ENCODE measurements at places on chromosomes 4 and X. TPM values are rescaled to one million over a fixed set of nuclear protein-coding genes. Genes with fewer than 3 reads are reported as not detected.

GRCh38 chr4:175891851-175892250, 79.8 kb upstream of the GPM6A start:
- no peak for DNase-seq

DNA sequence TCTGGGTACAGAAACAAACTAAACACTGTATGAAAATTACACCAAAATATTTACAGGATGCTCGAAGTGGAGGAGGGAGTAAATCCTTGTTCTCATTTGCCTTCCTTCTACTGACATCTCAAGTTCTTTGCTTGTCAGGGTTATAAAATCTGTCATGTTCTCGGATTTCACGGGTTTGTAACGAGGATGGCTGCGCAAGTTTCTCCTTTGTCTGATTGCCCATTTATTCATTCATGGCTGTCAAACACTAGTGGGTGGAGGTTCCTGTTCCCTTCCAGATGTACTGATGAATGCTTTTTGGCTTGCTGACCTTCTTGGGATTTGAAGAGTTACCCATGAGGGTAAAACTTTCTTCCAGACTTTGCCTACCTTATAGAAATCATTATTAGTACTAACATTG, 206.9 kb downstream of the SPCS3 start:
- no peak for DNase-seq

Gene ASB5
- 47.0 TPM for polyA plus RNA-seq

- DNase-seq: no peak
Observed at GRCh38 chr4:77031544-77031943, 44.2 kb downstream of the CCNI start.

Gene CXCL11
- polyA plus RNA-seq: not detected

Gene CXorf49
- not detected for polyA plus RNA-seq

GRCh38 chr4:57865264-57865663, 755.1 kb upstream of the IGFBP7 start:
- no peak for DNase-seq

DNA sequence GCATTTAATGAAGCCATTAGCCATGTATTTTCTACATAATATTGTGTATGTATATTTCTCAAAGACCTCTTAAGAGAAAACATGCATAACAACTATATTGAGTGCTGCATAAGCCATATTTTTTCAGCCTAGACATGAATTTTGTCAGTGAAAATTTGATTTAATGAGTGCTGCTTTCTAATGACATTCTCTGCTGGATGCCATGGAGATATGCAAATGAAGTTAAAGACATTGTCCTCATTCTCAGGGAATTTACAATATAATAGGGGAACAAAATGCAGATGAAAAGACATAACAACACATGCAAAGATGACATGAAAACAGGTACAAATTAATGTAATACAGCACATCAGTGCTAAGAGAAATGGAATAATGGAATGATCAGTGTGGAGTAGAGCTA, 118.7 kb downstream of the ATOH1 start:
- DNase-seq: no peak

DNA sequence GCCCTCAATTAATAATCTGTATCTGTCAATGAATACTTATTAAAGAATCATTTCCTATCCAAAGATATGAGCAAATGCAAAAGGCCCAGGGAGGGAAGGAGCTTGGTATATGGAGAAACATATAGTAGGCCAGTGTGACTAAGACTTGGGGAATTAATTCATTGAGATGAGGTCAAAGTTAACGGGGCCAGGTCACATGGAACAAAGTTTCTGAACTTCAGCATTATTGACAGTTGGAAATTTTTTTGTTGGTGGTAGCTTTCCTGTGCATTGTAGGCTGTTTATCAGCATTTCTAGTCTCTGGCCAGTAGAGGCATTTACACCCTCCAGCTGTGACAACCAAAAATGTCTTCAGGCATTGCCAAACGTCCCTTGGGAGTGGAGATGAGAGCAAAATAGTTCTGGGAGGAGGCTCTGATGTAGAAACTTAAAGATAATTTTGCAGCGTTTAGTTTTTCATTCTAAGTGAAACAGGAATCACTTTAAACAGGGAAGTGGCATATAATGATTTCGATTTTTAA, 202.0 kb downstream of the SLC4A4 start:
- DNase-seq: no peak

DNA sequence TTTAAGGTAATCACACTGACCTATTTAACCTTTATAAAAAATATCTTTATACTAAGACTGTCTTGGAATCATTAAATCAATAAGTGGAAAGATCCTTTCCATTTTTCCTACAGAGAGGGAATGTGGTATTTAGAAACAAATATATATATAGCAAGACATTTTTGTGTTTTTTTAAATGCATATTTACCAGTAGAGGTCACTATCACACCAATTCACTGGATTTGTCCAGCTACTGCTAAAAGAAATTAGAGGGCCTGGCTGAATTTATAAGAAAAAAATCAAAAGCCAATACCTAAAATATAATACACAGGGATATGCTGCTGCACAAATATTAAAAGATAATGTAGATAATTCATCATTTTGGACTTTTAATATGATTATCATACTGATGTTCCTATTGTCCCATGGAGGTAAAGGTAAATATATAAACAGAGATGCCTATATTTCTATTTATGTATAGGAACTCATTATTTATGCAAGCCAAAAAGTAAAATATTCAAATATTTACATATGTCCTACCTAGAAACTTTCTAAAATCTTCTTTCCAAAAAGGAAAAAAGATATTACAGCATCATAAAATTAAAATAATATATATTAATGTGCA, 69.5 kb downstream of the PDE5A start:
- peak; percentile 22 for DNase-seq

Gene MMAA
- polyA plus RNA-seq: 7.9 TPM

GRCh38 chrX:103878466-103879122, 46.5 kb upstream of the RAB9B start:
- peak; percentile 13 for DNase-seq

DNA sequence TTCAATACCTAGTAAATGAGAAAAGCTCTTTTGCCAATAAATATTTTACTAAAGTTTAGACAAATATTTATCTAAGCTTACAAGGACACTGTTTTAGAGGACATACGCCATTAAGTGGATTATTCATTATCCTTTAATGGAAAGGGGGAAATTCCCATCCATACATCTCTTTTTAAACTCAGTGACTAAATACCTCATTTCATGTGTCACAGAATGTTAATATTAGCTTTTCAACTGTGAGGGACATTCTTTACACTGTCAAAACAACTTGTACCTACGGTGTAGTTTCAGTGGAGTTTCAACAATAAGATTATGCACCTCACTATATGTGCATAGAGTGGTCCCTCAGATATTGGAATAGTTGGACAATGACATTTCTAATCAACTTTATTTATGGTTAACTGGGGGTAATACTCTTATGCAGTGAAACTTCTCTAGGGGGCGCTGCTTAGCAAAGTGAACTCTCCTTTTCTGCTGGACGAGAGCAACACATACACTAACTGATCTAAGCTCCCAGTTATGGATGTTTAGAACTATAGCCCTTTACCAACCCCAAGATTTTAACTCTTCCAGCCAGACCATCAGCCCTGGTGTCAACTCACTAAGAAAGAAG, 9.7 kb downstream of the HS6ST2 start:
- no peak for DNase-seq

GRCh38 chrX:35819241-35819640, 21.1 kb downstream of the MAGEB16 start:
- no peak for DNase-seq

Gene DGKK
- not detected for polyA plus RNA-seq

DNA sequence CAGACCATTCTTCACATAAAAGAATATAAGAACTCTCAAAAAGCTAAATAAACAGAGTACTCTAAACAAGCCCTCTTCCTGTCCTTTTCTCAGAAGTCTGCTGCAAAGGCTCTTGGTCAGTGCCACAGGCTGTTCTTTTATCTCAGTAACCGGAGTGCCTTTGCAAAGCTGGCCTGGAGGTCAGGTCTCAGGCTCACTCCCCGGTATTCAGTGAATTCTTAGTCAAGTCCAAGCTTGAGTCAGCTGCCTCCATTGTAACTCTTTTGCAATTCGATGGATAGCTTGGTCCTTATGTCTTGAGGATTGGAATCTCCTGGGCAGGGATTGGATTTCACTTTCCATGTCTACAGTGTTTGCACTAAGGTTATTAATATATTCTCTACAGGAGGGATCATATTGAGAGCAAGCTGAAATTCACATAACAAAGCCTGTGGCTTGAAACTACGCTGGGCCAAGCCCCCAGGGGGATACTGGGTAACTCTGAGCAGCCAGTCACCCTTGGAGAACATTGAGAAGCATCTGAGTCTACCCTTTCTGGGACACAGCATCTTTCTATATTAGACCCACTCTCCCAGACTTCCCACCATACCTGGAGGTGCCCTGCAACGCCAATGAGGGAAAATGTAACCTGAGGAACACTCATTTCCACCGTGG, 10.0 kb upstream of the HS6ST2 start:
- no peak for DNase-seq

Gene TCEANC
- 1.1 TPM for polyA plus RNA-seq

GRCh38 chrX:13638826-13639225, 14.1 kb upstream of the TCEANC start:
- no peak for DNase-seq

GRCh38 chr4:81418572-81418971, 53.1 kb downstream of the RASGEF1B start:
- no peak for DNase-seq

DNA sequence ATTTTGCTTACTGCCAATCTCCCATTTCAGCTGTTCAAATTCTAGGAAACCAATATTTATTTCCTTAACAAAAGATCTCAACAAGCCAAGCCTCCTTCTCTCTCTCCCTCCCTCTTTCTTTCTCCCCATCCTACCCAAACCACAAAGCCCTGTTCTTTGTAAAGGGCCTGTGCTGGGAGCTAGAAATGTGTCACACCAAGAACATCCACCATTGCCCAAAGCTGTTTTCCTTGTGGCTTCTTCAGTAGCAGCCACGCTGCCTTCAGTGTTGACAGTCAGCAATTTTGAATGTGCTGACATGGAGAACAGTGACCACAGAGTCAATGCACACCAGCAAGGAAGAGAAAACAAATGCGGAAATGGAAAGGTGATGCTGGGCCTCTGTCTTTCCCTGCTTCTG, 203.0 kb downstream of the MAML3 start:
- no peak for DNase-seq

Gene SUPT20HL1
- not detected for polyA plus RNA-seq

- DNase-seq: no peak
Observed at GRCh38 chrX:40446921-40447320, 133.8 kb upstream of the ATP6AP2 start.

DNA sequence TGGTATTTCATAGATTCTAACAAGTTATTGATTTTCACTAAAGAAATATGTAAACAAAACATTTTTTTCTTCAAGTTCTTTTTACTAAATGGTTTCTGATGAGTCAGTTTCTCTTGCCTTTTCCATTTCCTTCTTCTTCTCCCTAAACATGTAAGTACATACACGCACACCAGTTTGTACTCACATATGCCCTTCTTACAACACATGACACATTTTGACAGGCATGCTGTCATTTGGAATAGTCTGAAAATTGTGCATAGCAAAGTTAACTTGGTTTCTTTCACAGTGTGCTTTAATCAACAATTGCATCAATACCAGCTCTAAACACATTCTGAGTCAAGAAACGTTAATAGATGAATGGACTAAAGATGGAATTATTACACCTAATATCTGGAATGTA, 35.1 kb downstream of the PRSS12 start:
- DNase-seq: no peak

DNA sequence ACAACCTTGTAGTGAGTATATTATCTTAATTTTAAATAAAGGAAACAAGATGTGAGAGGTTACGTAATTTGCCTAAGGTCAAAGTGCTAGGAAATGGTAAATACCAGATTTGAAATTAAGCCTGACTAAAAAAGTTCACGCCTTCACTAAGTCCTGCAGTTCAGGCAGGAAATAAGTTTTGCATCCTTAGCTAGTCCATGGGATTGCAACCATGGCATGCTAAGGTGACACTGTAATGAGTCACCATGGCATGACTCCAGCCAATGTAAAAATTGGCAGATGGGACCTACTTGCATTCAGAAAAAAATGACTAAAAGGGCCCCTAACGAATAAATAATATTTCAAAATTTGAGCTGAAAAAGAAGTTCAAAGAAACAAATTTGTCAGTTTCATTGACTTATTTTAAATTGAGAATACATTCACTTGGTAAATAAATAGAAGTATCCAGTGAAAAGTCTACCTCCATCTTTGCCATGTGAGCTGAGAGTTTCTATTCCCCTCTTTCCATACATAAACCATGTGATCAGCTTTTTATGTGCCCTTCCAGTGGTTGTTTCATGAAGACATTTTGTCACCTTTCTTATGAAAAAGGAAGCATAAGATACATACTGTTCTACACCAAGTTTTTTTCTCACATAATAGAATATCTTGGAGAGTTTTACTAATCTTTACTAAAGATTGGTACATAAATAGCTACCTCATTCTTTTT, 72.4 kb downstream of the ANKRD50 start:
- DNase-seq: no peak

Gene LINC00632
- polyA plus RNA-seq: 87.0 TPM

Gene ZMAT1
- polyA plus RNA-seq: 0.99 TPM

Gene KANTR
- 2.5 TPM for polyA plus RNA-seq
